Kidney epithelial cell (primary cell): ENCODE measurements at places on chromosomes 12 and 14. TPM values are rescaled to one million over a fixed set of nuclear protein-coding genes. Genes with fewer than 3 reads are reported as not detected.

DNA sequence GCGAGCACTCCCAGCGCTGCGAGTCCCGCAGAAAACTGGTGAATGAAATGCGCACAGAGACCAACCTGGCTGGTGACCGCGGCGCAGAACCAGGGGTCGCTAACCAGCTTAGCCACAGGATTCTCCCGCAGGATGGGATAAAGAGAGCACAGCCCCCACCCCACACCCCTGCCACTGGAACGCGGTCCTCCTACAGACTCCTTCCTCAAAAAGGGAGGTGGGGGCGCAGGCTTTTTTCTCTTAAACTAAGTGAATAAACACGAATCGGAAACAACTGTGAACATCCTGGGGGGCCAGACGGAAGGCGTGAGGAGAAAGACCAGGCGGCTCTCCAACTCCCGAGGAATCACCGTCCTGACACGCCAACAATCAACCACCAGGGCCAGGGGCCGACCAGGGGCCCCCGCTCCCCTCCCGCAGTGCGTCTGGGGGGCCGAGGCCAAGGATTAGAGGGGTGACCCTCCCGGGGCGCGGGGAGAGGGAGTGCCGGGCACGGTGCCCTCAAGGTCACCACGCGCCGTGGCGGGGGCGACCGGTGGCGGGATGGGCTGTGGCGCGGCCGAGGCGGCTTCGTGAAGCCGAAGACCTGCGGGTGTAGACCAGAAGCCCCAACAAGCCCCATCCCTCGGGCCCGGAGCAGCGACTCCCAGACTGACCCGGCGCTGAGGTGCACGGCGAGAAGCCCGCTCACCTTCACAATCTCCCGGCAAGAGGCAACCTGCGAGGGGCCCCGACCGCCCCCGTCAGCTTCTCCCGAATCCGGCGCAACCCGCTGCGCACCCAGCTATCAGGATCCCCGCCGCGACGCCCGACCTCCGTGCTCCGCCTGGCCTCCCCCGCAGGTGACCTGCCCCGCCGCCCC lies 704 bp downstream of the ATP2B1 start:
- DNase-seq = no peak

INHBC gene
- not detected in 2 replicates for total RNA-seq

DNA sequence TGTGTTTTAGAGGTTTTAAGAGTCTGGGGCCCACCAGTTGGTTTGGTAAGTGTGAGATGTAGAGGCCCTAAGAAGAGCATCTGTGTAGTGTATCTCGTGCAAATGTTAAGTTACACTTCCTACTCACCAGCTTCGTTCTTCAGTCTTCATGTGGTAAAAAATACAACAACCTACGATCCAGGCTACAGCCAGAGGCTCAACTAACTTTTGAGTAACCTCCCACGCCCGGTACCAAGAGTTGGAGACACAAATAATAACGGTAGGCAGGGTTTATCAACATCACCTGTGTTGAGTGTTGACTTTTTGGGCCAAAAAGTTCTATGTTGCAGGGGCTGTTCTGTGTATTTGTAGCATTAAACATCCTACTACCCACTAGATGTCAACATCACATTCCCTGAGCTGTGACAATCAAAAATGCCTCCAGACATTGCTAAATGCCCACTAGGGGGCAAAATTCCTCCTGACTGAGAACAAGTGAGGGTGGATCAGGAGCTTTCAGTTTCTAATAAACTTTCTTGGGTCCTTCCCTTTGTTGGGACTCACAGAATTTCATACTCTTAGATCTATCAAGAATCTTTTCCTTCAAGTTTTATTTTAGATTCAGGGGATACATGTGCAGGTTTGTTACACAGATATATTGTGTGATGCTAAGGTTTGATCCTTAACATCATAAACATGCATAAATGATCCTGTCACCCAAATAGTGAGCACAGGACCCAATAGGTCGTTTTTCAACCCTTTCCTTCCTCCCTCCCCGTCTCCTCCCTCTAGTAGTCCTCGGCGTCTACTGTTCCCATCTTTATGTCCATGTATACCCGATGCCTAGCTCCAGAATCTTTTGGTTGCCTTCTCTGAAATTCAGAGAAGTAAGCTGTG lies 94.7 kb downstream of the SLC2A13 start:
- no peak for DNase-seq

DNA sequence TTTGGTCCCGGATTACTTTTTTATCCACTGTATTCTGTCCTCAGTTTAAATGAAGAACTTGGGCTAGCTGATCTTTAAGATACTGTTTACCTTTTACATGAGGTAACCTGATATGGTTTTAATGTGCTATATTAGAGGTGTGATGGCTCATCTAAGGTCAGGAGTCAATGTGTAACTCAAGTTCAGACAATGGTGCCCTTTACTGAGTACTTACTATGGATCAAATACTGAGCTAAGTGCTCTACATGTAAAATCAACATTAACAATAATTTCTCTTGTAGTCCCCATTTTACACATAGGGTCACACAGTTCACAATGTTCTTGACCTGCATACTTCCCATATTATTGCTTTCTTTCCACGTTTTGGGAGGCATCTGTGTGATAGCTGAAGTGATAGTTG lies 79.2 kb downstream of the CEP83 start:
- DNase-seq = no peak

- no peak for DNase-seq
These were observed 271.6 kb downstream of the CACNA1C start for GRCh38 chr12:2324387-2324786.
